ENCODE measurements at places on chromosomes 16 and 17. TPM values are rescaled to one million over a fixed set of nuclear protein-coding genes. Genes with fewer than 3 reads are reported as not detected.

GRCh38 chr16:69056421-69056820 lies 49.0 kb upstream of the HAS3 start:
- no peak overlapping the region for H3K4me3 ChIP-seq
- no peaks in the 10 kb centered on the region for H3K27me3 ChIP-seq
- H3K27ac ChIP-seq = no peak overlapping the region
- H3K4me1 ChIP-seq = no peaks in the 10 kb centered on the region
- no peaks in the 10 kb centered on the region for H3K36me3 ChIP-seq

Gene PIK3R5
- not detected for total RNA-seq

Gene CEP112
- total RNA-seq = 9.6 TPM

GRCh38 chr17:41772586-41773189 lies 13.8 kb downstream of the JUP start:
- peaks cover 39% of the 10 kb centered on the region for H3K4me1 ChIP-seq
- H3K27ac ChIP-seq = no peak overlapping the region
- no peaks in the 10 kb centered on the region for H3K27me3 ChIP-seq
- no peaks in the 10 kb centered on the region for H3K36me3 ChIP-seq
- H3K4me3 ChIP-seq = no peak overlapping the region
